ENCODE measurements at places on chromosomes 3 and 15.

- no peak for DNase-seq
Measured at GRCh38 chr3:57900786-57901185, 107.4 kb upstream of the FLNB start.

- DNase-seq: no peak
Measured at GRCh38 chr3:12799525-12800440, 3.3 kb downstream of the CAND2 start.

DNA sequence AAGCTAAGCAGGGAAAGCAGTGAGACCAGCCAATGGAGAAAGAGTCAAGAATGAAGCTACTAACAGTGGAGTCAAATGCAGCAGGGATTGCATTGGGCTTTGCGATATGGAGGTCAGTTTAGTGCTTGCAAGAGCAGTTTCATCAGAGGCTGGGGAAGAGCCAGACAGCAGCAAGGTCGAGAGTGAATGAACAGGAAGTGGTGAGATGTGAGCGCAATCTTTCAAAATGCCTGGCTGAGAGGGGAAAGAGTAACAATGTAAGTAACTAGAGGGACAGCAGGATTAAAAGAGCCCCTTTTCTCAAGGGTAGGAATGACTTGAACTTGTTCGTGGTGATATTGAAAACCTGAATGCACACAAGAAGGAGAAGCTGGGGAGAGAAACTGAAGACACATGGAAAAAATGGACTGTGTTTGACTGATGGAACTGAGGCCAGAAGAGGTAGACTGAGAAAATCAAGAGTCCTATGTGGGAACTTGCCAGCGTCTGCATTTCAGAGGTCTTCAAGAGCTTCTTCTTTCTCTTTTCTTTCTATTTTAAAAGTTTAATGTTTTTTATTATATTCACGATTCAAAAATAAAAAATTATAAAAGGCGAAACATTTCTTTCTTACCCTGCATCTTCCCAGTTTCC, 30.6 kb upstream of the GPR160 start:
- DNase-seq: no peak

- DNase-seq: no peak
Measured at GRCh38 chr3:182979103-182979673, 1.1 kb downstream of the DCUN1D1 start.

DNA sequence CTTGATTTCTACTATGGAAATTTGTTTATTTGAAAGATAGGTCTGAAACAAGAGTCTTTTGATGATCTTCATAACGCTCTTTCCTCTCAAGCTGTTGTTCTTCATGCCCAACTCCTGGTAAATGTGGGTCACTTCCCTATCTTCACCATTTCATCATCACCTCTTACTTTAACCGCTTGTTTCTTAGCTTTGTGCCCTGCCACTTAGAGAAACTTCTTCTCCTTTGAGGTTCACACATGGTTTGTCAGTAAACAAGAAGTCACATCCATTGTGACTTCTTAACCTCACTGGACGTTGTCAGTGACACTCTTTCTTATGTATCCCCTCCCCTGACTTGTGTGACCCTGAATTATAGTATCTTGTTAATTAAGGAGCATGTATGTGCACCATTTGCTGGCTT, 16.9 kb upstream of the P2RY13 start:
- DNase-seq: no peak

GRCh38 chr3:195900436-195901355, 7.7 kb downstream of the TNK2 start:
- no peak for DNase-seq
